ENCODE measurements at places on chromosomes 6 and 20.

GRCh38 chr6:82775361-82775760 lies 290.3 kb downstream of the UBE3D start:
- DNase-seq = no peak

- no peak for DNase-seq
Observed at GRCh38 chr6:44496665-44497369, 109.3 kb downstream of the CDC5L start.

- peak; percentile 72 for DNase-seq
Observed at GRCh38 chr20:57717797-57718196, 8.0 kb upstream of the PMEPA1 start.

DNA sequence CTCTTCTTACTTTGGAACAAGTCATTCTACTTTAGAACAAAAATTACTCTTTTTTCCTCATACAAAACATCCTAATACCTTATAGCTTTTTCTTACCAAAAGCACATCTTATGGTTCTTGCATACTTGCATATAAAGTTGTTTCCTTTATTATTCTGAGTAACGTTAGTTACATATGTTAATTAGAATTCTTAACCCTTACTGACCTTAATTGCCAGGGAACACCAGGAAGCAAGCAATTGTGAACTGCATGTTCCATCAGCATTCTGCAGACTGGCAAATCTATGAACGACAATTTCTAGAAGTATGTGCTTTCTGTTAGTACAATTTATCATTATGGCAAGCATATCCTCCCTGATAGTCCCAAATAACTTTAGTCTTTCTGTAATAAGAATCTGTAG lies 831.0 kb downstream of the C6orf118 start:
- no peak for DNase-seq
